ENCODE measurements at places on chromosomes 12 and 14.

- DNase-seq, result no peak
Measured at GRCh38 chr14:56953884-56954283, 143.6 kb upstream of the OTX2 start.

DNA sequence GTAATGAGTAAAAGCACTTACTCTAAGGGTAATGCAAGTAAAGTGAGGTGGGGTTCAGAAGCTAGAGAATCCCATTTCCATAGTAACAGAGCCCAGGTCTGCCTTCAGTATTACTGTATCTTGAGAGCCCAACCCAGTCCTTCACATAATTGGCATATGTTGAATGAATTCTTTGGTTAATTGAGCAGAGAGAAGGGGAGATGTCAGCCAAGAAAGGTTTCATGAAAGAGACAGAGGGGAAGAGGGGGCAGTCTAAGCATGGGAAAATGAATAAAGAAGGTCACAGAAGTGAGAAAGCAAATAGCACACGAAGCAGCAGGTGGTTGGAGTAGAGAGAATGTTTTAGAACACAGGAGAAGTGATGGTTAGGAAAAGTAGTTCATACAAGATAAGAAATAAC lies 371.1 kb downstream of the SEC23A start:
- no peak for DNase-seq

GRCh38 chr12:52070185-52070925 lies 577 bp downstream of the ATG101 start:
- DNase-seq, result no peak

DNA sequence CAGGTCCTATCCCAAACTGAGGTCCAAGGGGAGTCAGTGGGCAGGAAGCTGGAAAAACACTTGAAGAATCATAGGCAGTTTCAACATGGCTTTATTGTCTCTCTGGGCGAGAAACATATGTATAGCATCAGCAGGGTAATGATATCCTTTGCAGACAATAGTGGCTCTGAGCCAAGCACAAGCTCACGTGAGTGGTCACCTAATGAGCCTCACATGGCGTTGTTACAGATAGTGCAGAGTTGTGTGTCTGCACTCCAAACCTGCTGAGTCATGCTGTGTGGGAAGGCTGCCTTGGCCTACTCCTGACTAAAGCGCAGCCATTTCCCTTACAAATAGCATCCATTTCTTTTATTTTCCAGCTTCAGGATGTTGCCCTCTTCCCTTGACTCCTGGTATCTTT lies 105.2 kb upstream of the SYT1 start:
- DNase-seq, result no peak

DNA sequence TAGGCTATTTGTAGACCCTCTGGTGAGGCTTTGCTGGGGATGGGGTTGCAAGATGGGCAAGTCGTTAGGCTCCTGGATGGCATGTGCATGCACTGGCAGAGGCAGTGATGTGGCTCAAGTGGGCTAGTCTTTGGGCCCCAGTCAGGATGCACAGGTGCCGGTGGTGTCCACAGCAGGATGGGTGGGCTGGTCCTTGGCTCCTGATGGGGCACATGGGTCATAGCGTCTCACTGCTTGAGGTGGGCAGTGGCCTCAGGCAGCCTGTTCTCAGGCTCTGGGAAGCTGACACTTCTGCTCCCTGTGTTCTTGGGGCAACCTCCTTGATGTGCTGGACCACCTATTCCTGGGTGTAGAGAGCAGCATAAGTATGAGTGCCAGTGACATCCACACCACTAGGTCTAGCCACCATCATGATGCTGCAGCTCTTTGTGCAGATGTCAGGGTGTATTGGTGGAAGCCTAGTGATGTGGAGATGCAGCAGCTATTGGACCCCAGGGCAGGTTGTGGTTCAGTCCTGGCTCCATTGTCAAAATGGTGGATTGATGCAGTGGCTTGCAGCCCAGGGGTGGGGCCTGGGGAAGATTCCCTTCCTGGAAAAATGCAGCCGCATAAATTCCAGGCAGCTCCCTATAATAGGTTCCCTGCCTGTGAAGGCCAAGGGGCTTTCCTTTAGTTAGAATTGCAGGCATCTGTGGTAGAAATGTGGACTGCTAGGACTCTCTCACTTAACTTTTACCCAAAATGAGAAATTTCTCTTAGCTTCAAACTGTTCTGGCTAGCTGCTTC lies 742.5 kb upstream of the MDGA2 start:
- no peak for DNase-seq

DNA sequence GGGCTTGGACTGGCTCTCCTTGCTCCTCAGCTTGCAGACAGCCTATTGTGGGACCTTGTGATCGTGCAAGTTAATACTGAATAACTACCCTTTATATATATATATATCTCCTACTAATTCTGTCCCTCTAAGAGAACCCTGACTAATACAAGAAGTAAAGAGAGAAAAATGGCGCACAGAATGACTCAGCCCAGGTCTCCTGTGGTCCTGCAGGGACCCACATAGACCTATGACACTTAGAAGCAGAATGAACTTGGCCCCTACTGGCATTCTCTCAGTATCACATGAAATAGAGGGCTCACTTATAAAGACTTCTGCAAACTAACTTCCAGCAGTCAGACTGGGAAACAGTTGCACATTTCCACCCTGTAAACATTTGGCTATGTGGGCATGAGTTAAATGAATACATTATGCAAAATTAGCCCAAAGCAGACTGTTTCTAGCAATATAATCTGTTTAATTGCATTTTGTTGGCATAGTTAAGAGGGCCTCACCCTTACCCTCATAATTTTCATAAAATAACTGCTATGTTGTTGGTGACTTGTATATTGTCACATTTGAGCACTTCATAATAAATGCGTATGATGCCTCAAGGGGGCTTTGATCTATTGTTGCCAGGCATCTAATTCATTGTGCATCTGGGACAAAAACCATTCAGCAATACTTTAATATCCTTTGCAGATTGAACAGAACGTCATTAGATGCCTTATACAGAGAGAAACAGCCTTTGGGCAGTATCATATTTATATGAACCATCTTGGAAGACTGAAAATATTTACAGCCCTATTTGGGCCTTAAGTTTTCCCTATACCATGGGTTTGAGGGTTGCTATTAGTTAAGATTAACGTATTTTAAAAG lies 349.7 kb upstream of the DIO2 start:
- no peak for DNase-seq

DNA sequence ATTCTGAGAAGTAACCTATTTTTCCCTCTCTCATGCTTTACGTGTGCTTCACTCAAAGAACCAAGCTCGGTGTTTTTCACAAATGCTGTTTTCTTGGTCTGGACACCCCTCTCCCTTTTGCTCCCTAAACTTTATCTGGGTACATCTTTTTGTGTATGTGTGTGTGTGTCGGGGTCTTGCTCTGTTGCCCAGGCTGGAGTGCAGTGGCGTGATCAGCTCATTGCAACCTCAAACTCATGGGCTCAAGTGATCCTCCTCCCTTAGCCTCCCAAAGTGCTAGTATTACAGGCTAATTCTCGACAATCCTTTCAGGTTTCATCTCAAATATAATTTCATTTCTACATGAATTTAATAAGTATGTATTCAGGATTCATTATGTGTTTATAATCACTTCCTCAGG lies 83.2 kb downstream of the PEBP1 start:
- no peak for DNase-seq

DNA sequence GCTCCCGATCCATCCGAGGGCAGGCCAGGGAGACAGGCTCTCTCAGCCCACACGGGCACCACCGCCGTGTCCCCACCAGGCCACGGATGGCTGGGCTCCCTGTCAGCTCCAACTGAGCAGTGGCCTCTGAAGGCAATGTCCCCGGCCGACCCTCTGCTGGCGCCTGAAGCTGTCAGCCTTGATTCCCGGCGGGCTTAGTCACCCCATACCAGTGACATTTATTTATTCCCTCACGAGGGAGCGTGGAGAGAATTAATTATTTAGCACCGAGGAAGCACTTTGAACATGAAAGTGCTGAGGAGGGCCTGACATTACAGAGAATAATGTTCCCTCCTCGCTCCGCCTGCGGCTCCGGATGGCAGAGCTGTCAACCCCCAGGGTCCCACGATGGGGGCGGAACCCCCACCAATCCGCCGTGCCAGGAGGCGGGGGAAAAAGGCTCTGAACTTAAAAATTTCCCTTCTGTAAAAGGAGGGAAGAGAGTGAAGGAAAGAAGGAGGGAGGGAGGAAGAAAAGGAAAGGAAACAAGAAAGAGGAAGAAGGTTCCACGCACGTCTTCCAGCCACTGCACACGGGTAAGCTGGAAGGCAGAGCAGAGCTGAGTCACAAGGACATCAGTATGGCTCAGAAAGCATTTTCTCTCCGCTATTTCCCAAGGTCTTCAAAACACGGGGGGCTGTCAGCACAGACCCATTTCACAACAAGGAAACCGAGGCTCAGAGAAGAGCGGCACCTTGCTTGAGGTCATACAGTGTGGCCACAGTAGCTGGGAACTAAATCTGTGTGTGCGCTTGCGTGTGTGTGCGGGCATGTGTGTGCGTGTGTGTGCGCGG lies 108.7 kb upstream of the NCOR2 start:
- DNase-seq, result no peak

- no peak for DNase-seq
Measured at GRCh38 chr12:12548713-12549112, 13.9 kb downstream of the DUSP16 start.

DNA sequence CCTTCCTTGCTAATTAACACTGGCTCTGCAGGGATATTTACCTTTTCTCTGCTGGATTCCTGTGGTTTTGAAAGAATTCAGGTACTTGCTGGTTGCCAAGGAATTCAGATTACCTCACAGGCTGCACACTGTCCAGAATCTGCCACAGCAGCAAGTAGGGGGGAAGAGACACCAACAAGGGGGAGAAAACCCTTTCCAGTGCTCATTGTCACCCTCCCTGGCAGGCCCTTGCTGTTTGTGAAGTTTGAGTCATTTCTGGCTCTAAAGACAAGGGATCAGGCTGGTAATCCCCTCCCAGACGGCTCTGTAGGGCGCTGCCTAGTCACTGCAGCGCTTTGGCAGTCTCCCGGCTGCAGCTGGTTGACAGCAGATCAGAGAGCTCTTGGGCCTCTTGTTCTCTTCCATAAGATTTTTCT lies 50.8 kb downstream of the TTLL5 start:
- no peak for DNase-seq

DNA sequence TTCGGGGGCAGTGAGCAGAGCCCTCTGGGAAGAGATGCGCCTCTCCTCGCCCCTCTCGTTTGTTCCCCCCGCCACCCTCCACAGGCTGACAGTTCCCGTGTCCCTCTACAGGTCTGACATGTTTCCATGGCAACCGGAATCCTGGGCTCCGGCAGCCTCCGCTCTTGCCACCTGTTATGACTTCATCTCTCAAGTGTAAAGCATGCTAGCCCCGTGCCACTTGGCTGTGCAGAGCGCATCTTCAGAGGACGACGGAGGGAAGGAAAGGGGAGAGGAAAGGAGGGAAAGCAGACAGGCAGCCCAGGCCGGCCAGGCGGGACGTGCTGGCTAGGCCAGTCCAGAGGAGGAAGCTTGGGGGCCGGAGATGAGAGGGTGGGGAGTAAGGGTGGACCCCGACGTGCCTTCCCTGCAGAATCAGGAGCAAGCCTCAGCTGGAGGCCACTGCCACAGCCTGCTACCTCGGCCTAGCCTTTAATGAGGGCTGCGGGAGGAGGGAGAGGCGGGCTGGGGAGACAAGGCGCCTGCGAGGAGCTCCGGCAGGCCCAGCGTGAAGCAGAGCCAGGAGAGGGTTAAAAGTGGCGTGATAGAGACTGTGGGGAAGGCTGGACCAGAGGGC lies 214.3 kb downstream of the DPF3 start:
- no peak for DNase-seq

GRCh38 chr12:116093915-116094314 lies 183.6 kb downstream of the MED13L start:
- no peak for DNase-seq

DNA sequence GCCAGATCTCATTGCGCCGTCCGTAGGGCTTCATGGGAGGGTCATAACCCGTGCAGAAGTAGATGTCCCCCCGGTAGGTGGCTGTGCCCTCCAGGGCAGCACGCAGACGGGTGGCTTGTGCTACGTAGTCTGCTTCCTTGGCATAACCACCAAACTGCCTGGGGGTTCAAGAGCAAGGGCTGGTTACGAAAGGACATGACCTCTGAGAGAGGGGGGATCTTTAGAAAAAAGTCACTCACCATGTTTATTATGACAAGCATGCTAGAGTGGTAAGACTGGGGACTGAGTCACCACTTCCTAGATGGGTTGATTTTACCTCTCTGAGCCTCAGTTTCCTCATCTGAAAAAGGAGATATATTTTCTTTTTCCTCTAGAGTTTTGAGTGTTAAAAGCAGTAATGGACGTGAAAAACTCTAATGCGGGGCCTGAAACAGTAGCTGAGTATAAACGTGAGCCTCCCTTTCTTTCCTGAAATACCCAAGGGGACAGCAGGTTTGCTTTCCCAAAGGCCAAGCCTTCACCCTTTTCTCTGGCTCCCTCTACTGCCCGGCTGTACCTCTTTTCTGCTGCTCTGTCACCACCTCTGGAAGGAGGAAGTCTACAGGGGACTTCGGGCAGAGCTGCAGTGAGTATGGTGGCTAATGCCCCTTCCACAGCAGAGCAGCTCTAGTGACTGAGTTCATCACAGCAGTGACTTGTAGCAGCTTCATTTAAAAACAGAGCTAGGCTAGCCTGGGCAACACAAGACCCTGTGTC lies 23.5 kb upstream of the GPRC5D start:
- no peak for DNase-seq

GRCh38 chr12:128947209-128947608 lies 93.9 kb downstream of the GLT1D1 start:
- DNase-seq, result no peak

DNA sequence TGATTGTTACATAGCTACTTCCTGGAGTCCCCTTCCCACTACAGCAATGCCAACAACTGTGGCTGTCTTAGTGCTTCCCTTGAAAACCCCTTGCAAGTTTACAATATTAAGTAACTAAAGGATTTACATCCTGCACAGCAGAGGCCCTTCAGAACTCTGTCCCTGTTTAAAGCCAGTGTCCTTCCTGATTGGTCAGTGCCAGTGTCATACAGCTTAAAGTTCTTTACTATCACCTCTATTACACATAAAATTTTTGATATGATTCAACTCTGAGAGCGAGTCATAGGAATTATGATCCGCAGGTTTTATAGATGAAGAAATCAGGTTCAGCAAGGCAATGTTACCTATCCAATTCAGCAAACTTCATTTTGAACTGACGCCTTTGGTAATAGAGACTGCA lies 91.4 kb upstream of the ALX1 start:
- no peak for DNase-seq

GRCh38 chr12:120062976-120063579 lies 53.5 kb downstream of the RAB35 start:
- no peak for DNase-seq

Data from stimulated activated CD8-positive, alpha-beta memory T cell treated with anti-CD3 and anti-CD28 coated beads, Interleukin-15, amount 100 ng/mL, for 1 hour (primary cell).